Cerebellar cortex (tissue), 1 donor: ENCODE measurements at places on chromosomes 1 and 21.

- DNase-seq, result no peak
Observed at GRCh38 chr1:72845381-72845780, 563.0 kb upstream of the NEGR1 start.

GRCh38 chr1:206489980-206490770 lies 17.2 kb upstream of the RASSF5 start:
- DNase-seq, result peak; percentile 74

- no peak for DNase-seq
Observed at GRCh38 chr1:211183747-211184313, 49.9 kb upstream of the KCNH1 start.

- peak; percentile 60 for DNase-seq
Observed at GRCh38 chr1:9289090-9289534, 3.6 kb upstream of the SPSB1 start.

DNA sequence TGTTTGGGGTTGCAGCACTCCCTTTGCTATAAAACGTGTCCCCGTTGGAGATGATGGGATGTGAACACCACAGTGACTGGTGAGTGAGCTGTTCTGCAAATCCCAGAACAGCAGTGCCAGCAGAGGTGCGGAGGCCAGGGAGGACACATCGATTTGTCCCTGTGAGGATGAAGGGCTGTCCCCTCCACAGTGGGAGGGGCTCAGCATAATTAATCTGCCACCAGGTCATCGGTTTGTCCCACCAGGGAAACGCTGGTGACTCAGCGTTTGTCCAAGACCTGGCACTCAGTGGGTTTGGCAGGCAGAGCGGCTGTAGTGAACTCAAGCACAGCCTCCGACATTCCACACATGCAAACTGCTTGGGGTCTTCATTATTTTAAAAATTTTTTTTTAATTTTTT lies 22.8 kb upstream of the PDE9A start:
- DNase-seq, result no peak

- peak; percentile 79 for DNase-seq
Observed at GRCh38 chr1:10325521-10325920, 73.3 kb upstream of the PGD start.

DNA sequence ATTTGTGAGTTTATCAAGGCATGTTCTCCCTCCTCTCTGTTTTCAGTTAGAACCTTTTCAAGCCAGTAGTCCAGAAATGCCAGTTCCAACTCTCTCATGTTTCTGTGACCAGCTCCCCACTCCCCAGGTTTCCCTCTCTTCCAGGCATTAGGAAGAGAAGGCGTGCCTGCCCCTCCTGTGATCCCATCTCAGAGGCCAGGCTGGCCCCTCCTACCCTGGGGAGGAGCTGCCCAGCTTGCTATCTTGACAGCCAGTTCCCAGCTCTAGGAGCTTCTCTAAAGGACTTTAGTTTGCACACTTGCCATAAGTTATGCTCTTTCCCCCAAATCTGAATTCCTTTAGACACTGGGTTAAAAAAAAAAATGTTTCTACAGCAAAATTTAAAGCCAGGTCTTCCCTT lies 8.9 kb downstream of the HYI start:
- no peak for DNase-seq

GRCh38 chr1:156012051-156012817 lies 8.5 kb downstream of the SSR2 start:
- no peak for DNase-seq

DNA sequence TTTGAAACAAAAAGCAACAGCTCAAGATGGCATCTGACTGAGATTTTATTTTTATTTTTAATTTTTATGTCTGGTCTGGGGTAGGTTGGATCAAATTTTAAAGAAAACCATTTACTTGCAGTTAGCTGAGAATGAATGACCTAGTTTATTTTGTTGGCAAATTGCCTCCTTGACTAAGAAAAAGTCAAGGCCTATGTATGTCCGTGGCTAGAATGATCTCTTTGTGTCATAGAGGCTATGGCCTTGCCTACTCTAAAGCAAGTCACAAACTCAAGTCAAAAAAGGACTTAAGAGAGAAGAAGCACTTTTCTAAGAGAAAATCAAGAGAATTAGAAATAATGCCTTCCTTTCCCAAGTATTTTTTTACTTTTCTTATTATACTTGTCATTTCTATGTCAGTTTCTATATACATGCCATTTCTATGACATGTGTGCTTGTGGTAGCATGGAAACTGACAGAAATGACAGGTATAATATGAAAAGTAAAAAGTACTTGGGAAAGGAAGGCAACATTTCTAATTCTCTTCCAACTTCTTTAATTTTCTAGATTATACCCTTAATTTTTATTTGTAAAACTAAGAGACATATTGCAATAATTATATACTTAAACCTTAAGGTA lies 136.7 kb downstream of the CENPF start:
- DNase-seq, result no peak

- DNase-seq, result peak; percentile 29
Observed at GRCh38 chr1:51058858-51059257, 43.2 kb upstream of the C1orf185 start.

GRCh38 chr1:25209516-25209915 lies 22.8 kb downstream of the SYF2 start:
- DNase-seq, result no peak

GRCh38 chr1:232554409-232554808 lies 75.5 kb downstream of the SIPA1L2 start:
- DNase-seq, result no peak

DNA sequence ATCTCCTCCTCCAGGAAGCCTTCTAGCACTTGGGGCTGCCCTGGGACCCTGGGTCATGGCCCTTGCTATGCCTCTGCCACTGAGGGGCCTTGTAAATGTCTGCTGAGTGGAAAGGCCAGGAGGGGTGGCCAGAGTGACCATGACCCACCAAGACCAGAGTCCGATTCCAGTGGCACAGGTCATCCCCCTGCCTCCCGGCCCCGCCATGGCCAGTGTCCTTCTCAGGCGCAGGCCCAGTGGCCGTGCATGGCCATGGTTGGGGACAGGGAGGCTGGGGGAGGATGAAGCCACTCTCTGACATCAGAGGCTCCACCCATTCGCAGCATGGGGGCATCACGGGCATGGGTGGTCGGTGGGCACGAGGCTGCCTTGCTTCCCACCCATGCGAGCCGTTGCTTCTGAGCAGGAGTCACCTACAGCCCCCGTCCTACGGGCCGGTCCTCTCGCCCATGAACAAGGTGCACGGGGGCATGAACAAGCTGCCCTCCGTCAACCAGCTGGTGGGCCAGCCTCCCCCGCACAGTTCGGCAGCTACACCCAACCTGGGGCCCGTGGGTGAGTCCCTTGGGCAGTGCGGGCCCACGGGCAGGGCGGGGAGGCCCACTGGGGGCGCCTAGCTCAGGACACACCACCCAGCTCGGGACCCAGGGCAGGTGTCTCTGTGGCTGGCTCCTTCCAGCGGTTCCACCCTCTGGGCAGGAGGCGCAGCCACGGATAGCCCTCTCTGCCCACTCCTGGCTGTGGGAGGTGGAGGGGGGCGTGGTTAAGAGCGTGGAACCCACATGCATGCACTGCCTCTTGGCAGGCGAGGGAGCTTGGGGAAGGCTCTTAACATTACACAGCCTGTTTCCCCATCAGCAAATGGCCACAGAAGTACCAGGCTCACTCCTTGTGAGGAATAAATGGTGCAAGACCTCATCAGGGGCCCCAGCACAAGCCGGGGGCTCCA lies 22.4 kb upstream of the CCDC27 start:
- DNase-seq, result no peak

DNA sequence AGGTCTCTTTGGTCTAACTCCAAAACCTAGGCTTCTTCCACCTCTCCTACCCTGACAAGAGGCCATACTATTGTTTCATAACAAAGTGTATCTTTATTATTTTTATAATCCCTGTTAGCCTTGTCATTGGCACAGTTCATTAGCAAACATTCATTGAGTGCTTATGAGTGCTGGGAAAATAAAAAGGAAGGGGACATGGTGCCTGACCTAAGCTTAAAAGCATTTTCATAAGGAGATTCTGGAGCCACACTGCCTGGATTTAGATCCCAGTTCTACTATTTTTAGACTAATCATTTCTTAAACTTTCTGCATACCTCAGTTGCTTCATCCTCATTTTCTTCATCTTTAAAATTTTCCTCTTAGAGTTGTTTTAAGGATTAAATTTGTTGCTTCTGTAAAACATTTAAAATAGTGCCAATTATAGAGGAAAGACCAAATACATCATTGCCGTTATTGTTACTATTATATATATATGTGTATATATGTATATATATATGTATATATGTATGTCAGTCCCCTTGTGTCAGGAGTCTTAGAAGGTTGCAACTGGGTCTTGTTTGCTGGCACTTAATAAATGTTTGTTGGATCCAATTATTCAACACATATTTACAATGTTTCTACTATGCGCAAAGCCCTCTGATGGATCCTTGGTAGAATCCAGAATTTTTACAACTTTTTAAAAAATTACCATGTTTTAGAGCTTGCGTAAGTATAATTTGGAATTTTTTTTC lies 250.9 kb upstream of the SGIP1 start:
- no peak for DNase-seq

- DNase-seq, result no peak
Observed at GRCh38 chr1:41013796-41014195, 7.7 kb downstream of the SLFNL1 start.

GRCh38 chr1:108590957-108591356 lies 31.1 kb downstream of the EEIG2 start:
- no peak for DNase-seq

DNA sequence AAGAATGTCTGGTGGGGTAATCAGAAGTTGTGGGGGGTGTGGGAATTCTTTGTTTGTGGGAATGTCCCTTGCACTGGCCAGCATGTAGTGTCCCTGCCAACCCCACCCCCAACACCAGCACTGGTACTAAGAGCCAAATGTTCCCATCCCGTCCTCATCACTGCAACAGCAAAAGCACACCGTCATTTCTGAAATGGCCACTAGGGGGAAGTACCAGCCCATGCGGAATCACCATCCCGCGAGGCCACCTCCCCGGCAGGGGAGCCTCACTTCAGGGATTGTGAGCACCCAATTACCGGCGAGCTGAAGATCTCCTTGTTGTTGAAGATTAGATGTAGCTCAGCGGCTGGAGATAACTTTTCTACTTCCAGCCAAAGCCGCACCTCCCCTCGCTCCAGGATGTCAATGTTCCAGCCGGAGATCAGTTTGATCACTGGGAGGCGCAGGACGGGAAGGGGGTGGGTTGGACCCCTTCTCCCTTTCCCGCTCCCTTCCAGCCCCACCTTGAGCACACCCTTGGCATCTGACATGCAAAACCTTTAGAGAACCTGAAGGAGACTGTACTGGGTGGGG lies 41.0 kb downstream of the MYOM3 start:
- DNase-seq, result peak; percentile 80

- DNase-seq, result no peak
Observed at GRCh38 chr1:34746785-34747637, 7.8 kb upstream of the GJB5 start.

- DNase-seq, result no peak
Observed at GRCh38 chr1:206467915-206468314, 2.4 kb upstream of the IKBKE start.

- no peak for DNase-seq
Observed at GRCh38 chr1:234934611-234935033, 194.0 kb downstream of the TOMM20 start.

DNA sequence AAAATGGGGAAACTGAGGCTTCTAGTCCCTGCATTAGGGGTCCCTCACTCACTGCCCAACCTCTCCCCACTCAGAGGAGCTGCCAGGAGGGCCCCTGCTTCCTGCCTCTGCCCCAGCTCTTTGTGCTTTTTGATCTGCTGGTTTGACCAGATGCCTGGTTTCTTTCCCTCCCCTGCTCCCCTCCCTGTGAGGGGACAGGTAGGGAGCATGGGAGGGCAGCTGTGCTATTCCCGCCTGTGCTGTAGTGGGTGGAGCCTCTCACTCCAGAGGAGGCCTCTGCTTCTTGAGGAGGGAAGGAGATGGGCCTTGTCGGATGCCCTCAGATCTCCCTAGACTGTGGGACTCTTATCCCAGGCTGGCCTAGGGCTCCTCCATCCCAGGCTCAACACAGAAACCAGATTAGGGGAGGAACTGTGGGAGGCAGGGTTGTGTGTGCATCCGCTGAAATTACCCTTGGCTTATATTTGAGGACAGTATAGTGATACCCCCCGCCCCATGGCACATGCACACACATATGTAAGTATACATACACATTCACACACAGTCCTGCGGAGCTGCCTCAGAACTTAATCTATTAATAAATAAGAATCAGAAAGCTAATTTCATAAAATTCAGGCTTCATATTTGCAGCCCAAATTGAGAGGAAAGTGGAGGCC lies 4.6 kb downstream of the BOLA1 start:
- DNase-seq, result no peak

- no peak for DNase-seq
Observed at GRCh38 chr1:173267453-173267945, 60.4 kb upstream of the TNFSF4 start.

DNA sequence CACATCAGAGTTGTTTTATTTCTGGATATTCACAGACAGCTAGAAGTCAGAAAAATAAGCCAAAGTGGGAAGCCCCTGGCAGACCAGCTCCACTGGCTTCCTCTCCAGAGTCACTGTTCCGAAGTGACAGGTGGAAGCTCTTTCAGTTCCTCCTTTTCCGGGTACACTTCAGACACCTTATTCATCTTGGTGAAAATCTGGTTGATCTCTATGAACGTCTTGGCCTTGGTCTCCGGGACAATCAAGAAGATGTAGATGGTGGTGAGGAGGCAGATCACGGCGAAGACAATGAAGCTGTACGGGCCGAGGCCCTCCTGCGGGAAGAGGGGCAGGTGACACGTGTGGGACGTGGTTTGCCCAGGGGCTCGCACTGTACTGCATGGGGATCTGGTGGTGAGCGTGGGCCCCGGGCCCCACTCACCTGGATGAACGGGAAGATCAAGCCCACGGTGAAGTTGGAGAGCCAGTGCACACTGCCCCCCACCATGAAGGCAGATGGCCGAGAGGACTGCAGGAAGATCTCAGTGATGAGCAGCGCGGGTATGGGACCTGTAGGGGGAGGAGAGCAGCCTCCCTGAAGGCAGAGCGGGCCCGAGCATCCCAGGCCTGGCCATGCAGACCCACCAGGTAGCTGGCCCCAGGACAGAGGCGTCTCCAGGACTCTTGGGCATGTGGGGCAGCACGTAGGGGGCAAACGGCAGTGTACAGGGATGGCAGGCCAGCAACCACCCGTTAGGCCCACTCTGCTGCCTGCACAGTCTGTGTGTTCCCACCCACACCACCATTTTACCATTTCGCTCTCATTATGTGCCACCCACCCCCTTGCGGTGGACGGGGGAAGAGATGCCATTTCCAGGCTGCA lies 11.5 kb upstream of the SLC2A7 start:
- DNase-seq, result no peak

- no peak for DNase-seq
Observed at GRCh38 chr1:82706741-82707140, 906.0 kb downstream of the ADGRL2 start.

DNA sequence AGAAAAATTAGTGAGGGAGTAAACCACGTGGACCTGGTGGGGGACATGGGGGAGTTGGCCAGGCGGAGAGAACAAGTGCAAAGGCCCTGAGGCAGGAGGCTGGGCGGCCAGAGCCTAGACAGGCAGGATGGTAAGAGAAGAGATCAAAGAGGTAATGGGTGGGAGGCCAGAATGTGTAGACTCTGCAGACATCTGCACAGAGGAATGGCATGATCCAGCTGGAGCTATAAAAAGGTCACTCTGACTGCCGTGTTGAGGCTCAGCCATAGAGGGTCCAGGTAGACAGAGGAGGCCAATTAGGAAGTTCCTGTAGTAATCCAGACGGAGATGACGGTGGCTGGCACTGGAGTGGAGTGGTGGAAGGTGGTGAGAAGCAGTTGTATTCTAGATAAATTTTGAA lies 3.6 kb downstream of the H6PD start:
- no peak for DNase-seq
